ENCODE measurements at places on chromosomes 5 and 9.

DNA sequence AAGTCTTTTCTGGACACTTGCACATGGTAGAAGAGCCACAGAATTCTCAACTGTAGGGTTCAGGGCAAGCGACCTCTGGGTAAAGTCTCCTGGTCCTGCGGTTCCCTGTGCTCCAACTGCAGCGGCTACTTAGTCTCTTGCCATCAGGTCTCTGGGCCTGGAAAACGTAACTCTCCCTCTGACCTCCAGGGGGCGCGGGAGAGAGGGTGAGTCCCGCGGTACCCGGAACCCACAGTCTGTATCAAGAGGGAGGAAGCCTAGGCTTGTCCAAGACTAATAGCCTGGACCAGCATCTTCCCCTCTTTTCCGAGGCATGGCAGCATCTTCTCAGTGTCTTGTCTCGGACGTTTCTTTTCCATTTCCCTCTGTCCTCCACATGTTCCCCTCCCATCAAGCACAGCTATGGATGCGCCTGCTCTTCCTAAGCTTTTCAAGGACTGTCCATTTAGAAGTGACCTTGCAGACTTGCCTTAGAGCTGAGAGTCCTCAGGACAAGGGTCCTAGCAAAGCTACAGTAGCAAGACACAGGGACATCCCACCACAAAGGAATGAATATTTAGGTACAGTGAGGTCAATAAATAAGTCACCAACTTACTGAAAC, 59.3 kb downstream of the FSTL4 start:
- no peak for DNase-seq

GRCh38 chr9:99451112-99451606, 229.1 kb downstream of the SEC61B start:
- no peak for DNase-seq

GRCh38 chr9:8821910-8822666, 1022.5 kb upstream of the DMAC1 start:
- no peak for DNase-seq

GRCh38 chr5:78260771-78261170, 33.7 kb downstream of the AP3B1 start:
- DNase-seq, result peak; percentile 24

- no peak for DNase-seq
Observed at GRCh38 chr9:76395381-76395780, 1.2 kb upstream of the RFK start.

- DNase-seq, result no peak
Observed at GRCh38 chr5:159171274-159171673, 38.1 kb downstream of the RNF145 start.

GRCh38 chr9:129619787-129620668, 873 bp downstream of the C9orf50 start:
- no peak for DNase-seq

DNA sequence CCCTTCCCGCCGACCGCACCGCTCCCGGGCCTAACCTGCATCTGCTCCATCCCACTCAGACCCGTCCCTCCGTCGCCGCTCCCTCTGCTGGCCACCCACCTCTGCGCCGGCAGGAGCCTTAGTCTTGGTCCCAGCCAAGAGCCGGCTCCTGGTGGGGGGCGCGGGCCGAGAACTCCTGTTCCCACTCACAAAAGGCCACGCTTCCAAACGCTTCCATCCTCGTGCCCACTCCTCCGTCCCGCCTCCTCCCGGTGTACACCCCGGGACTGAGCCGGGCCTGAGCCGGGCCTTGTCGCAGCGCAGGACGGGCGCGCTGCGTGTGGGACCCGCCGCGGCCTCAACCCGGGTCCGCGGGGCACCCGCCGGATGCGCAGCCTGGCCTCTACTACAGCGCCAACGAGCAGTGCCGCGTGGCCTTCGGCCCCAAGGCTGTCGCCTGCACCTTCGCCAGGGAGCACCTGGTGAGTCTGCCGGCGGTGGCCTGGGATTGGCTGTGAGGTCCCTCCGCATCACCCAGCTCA, 7.5 kb downstream of the ADAMTS13 start:
- DNase-seq, result no peak

GRCh38 chr5:95760273-95761191, 29.4 kb downstream of the RHOBTB3 start:
- peak; percentile 96 for DNase-seq

- no peak for DNase-seq
Observed at GRCh38 chr5:173538654-173539053, 77.8 kb downstream of the BOD1 start.

DNA sequence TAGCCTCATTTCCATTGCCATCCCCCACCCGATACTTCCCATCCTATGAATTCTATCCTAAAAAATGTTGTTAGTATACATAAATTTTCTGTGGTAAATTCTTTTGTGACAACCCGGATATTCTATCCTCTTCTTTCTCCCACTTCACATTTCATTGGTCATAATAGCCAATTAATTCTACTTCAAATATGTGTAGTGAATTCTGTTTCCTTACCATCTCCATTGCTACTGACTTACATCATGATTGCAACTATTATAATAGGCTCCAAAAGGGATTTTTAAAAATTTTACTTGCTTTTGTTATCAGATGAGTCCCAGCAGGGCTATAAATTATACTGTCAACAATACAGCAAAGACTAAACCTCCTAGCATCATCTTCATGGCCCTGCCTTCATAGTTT, 1326.8 kb downstream of the PTPRD start:
- DNase-seq, result no peak

DNA sequence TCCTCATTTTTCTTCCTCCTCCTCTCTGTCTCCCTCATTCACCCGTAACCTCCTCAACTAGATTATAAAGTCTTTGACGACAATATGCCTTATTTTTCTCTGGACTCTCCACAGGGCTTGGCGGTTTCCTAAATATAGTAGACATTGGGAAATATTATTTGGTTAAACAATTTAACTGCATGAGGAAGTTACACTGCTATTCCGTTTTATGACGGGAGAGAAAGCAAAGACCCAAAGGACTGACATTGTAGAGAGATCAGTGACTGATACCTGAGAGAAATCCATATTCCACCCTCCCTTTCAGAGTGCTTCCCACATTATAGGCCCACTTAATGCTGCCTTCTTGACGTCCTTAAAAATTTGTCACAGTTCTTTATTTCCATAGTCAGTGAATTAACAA, 51.2 kb downstream of the GDA start:
- DNase-seq, result no peak

GRCh38 chr9:7549249-7549648, 250.3 kb downstream of the DMAC1 start:
- DNase-seq, result no peak

GRCh38 chr5:33927685-33928084, 8.5 kb upstream of the RXFP3 start:
- no peak for DNase-seq

GRCh38 chr5:964821-965220, 43.8 kb upstream of the NKD2 start:
- no peak for DNase-seq

GRCh38 chr9:97704851-97705250, 7.7 kb upstream of the XPA start:
- no peak for DNase-seq

DNA sequence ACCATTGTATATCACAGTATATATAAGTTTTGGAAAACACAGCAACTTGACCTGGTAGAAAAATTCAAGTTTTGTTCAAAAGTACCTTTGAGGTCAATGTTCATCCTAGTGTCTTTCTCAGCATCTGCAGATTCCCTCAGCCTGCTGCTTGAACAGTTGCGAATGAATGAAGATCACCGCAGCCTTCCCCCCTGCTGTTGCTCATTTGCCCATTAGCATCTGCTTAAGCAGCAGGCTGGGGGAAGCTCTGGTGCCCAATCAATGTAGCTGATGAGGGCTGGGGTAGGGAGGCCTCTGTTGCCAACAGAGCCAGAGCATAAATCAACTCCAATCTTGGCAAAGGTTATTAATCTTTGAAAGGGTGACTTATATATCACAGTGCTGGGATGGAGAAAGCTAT, 586.5 kb upstream of the PTPRD start:
- DNase-seq, result no peak

- no peak for DNase-seq
Observed at GRCh38 chr9:95504053-95504963, 12.5 kb downstream of the PTCH1 start.

DNA sequence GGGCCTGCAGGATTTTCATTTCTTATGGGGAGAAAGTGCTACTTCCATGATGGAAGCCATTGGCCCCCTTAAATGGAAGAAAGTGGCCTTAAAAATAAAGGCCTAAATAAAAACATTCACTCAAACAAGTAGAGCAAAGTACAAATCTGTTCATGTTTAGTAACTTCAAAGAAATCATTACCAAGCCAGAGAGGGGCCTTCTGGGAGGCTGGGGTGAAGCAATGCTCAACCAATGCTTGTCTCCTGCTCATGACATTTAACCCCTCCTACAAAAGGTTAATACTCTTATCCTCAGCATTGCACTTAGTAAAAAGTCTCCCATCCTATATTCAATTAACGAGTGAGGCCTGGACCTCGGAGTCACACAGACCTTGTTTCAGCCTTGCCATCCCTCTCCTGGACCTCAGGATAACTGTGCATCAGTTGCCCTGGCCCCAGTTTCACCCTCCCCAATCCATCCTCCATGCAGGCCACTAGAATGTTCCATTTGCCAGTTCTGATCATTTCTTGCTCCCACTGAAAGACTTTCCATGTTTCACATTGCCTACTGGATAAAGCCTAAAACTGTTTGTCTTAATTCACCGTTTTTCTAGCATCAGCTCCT, 36.9 kb upstream of the ALDH1B1 start:
- no peak for DNase-seq

DNA sequence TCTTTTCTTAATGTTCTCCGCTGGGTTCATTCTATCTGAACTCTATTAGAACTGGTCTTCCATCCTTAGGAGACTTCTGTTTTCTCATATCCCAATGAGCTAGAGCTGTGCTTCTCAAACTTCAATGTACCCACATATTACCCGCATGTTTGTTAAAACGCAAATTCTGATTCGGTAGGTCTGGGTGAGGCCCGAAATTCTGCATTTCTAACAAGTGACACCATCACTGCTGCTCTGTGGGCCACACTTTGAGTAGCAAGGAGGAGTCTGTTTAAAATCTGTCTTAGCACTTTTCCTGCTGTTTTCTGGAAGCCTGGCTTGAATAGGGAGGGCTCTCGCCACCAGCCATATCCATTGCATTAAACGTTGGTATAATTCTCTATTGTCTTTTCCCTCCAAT, 151.9 kb upstream of the CLINT1 start:
- DNase-seq, result no peak

DNA sequence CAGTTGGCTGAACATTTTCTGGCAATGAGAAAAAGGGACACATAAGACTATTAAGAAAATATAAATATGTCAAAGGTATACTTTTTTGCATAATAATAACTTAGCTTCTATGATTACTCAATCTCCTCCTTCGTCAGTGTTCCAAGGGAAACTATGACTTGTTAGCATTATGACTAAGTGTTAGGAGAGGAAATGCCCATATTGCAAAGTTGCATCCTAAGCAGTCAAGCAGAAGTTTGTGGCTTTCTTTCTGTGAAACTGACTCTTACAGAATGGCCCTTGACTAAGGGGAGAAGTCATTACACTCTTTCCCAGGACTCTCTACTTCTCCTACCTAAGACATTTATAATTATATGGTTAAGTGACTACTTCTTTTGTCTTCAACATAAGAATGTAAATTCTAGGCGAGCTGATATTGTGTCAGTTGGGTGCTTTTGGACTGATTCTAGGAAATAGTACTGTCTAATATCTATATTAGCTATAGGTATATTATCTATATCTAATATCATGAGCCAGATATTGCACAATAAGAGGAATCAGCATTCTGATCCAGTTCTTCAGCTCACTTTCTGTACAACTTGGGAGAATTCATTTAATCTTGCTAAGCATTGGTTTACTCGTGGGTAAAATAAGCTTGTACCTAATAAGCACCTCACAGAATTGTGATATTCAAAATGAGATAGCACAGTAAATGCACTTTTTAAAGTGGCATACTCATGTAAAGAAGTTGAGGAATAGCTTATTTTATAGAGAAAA, 16.4 kb upstream of the SPINK6 start:
- DNase-seq, result no peak

GRCh38 chr9:129832982-129833381, 2.1 kb downstream of the C9orf78 start:
- DNase-seq, result no peak

DNA sequence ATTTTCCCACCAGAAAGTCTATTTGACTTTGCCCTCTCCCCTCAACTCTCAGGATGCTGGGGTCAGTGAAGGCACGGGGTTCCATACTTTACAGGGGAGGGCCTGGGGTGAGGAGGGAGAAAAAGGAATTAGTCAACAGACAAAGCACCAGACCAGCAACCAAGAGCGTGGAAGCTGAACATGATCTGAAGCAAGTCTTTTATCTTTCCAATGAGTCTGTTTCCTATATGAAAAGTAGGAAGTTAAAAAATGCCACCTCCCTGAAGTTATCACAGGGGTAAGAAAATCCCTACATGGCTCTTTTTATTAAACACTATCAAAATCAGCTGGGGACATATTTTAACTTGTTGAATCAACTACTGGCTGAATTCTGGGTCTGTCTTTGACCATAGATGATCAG, 337.0 kb downstream of the TRPM3 start:
- no peak for DNase-seq

DNA sequence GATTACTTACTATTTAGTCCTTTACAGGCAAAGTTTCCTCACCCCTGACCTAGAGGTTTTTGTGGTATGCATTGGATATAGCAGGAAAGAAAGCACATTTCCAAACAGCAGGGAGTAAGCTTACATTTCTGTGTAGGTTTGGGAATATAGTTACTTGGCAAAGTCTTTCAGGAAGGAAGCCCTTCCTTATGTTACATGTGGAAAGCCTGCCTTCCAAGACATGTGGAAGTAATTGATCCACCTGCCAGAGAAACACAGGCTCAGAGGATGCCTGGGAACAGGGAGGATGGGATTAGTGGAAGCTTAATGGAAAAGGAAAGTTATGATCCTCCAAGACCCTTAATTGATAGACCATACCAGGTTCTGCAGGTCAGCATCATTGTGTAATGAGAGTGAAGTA, 87.3 kb upstream of the PPP1R2B start:
- no peak for DNase-seq

GRCh38 chr9:85960688-85961093, 19.7 kb downstream of the NAA35 start:
- DNase-seq, result no peak

DNA sequence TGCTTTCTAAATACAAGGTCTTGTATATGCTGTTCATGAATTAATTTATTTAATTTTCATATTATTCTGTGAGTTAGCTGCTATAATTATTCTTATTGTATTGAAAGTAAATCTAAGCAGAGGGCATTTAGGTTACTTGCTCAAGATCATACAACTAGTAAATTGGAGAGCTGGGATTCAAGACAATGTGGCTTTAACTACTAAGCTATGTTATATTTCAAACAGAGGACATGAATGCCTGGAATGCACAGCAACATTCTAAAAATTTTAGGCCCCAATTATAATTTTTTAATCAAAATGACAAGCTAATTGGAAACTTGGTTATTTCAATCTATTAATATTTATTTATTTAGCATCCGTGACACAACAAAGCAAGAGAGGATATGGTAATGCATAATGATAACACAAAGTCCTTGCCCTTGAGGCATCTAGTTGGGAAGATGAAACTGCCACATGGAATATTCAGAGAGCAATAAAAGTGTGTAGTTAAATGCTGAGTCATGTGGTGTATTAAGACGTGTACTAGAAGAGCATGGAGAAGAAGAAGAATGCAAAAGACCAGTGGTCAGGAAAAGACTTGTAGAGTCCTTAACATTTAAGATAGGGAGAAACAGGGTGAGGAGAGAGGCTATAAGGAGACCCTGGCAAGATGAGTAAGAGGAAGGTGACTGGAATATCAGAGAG, 24.4 kb downstream of the CTXN3 start:
- DNase-seq, result no peak

Data from AG04450 (cell line).